ENCODE measurements at places on chromosomes 12 and 14.
A peak's percentile ranks its signal among the peaks of the same experiment; 100 is the strongest.

DNA sequence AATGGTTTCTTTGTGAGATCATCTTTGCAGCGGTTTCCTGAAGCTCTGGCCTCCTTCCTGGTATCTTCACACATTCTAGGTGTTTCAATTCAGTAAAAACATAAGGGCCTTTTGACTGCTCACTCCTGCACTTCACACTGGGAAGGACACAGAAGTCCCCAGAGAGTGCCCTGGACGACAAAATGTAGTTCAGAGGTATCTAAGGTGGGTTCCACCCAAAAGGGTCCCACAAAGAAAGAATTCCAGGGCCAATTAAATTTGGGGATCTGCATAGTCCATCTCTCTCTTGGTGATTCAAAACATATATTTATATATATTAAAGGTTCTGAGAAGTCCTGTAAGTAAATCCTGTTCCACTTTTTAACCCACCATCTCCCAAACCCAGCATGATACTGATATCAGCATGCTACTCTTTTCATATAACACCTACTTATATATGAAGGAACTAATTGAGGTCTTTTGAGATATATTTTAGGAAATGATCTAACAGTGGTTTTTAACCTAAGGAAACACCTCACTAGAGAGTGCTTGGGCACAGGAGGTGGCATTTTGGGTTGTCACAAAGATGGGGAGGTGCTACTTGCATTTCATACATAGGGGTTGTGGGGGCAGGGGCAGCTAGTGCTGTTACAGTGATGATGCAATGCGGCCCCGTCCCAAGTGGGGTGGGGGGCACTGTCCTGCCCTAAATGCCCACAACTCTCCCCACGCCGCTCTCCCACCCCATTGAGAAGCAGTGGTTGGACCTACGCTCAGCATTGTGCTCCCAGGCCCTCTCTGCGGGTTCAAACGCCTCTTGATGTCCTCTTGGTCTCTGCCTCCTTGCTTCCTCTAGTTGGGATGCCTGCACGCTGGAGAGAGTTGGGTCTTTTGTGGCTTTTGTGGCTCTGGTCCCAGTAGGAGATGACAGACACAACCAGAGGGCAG lies 109.4 kb downstream of the ARF6 start:
- DNase-seq: peak; percentile 33

- no peak for DNase-seq
These were observed 104.6 kb downstream of the ITPR2 start for GRCh38 chr12:26728205-26729050.

GRCh38 chr12:115835445-115835844 lies 442.0 kb downstream of the MED13L start:
- DNase-seq: no peak

DNA sequence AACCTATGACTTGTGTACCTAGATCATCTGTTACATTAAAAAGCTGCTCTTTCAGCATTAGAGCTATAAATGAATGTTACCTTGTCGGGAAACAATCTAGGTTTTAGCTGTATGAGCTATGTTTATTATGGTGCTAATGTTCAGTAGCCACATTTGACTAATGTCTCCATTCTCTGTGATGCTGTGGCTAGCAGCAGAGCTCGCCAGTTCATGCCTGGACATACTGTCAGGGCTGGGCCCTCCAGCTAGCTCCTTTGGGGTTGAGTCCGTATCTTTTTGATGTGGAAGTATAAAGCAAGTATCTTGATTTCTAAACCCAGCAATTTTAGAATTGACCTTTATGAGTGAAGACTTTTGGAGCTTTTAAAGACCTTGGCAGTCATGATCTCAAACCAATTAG lies 36.1 kb downstream of the USP44 start:
- DNase-seq: no peak

DNA sequence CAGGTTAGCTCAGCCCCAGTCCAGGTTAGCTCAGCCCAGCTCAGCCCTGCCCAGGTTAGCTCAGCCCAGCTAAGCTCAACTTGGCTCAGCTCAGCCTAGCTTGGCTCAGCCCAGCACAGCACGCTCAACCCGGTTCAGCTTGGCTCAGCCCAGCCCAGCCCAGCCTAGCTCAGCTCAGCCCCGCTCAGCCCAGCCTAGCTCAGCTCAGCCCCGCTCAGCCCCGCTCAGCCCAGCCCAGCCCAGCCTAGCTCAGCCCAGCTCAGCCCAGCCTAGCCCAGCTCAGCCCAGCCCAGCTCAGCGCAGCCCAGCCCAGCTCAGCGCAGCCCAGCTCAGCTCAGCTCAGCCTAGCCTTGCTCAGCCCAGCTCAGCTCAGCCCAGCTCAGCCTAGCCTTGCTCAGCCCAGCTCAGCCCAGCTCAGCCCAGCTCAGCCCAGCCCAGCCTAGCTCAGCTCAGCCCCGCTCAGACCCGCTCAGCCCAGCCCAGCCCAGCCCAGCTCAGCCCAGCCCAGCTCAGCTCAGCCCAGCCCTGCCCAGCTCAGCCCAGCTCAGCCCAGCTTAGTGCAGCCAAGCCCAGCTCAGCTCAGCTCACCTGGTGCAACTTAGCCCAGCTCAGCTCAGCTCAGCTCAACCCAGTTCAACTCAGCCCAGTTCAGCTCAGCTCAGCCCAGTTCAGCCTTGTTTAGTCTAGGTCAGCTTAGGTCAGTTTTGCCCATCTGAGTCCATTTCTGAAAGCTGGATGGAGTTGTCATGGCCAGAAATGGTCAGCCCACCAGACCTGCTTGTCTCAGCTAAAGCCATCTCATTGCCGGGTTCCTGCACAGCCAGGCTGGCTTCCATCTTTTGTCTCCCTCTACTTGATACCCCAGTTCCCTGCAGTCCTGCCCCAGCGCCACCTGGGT lies 333.6 kb downstream of the TMEM121 start:
- DNase-seq: no peak

- DNase-seq: no peak
These were observed 328.0 kb upstream of the ATP2B1 start for GRCh38 chr12:90036637-90037036.

DNA sequence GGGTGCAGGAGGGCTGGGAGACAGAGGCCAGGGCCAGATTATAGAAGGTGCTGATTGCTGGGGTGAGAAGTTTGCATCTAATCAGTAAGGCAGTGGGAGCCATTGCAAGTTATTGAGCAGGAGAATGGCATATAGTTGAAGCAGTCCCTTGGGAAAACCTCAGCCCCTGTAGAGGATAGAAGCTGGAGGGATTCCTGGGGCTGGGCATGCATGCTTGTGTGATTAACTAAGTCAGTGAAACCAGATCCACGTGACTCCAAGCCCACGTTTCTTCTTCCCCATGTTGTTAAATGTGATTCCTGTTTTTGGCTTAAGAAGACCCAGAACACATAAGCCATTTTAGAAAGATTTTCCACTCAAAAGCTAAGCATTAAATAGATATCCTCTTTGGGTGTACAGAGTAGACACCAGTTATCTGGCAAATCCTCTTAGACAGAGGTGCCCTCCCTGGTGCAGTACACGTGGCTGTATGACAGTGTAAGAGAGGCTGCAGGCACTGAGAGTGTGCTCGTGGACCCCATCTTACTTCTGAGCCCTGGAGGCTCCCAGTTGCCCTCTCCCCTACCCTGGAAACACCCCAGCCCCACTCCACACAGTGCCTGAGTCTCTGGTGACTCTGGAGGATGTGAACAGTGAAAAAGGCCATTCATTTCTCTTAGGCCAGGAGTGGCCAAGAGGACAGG lies 3.2 kb downstream of the C14orf132 start:
- no peak for DNase-seq

- no peak for DNase-seq
These were observed 7.6 kb downstream of the AJUBA start for GRCh38 chr14:22974530-22975313.

All from activated T-cell treated with anti-CD3 and anti-CD28 coated beads for 4 hours (primary cell).